ENCODE measurements at places on chromosomes 13 and 19. TPM values are rescaled to one million over a fixed set of nuclear protein-coding genes. Genes with fewer than 3 reads are reported as not detected.

- H3K27me3 ChIP-seq = no peaks in the 10 kb centered on the region
- DNase-seq = no peak
- H3K36me3 ChIP-seq = no peaks in the 10 kb centered on the region
- H3K27ac ChIP-seq = no peak overlapping the region
These were observed 730.8 kb downstream of the EFNB2 start for GRCh38 chr13:105804561-105805190.

Gene CGB2
- total RNA-seq = not detected

Gene NUDT19
- total RNA-seq = 18.3 TPM

Gene PRR22
- 1.2 TPM for total RNA-seq

DNA sequence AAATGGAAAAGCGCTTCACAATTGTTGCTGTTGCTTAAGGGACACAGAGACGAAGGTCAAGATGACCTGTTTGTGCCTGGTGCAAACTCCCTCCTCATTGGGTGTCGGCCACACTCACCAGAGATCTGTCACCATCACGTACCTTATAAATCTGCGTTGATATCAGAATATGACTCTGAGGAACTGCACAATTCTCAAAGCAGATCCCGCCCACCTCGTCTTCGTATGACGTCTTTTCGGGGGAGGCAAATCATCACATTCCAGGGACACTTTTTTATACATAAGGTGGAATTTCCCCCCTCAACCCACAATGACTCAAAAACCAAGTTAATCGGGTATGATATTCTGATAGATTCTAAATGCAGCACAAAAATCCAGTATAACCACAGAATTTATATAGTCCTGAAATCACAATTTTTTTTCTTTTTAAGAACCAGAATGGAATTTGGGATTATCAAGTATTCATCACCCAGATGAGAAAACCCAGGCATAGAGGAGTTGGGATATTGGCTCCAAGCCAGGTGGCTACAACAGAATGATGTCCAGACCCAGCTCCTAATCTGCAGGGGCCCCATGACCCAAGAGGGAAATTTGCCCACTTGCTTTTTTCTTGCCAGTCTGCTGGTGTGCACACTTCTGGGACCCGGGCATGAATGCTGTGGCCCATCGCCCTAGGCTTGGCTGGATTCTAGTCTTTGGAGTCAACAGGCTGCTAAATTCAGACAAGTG lies 50.6 kb upstream of the MTIF3 start:
- no peaks in the 10 kb centered on the region for H3K4me1 ChIP-seq
- DNase-seq = no peak
- H3K4me3 ChIP-seq = no peak overlapping the region
- no peaks in the 10 kb centered on the region for H3K36me3 ChIP-seq
- no peak overlapping the region for H3K27ac ChIP-seq

GRCh38 chr13:76863022-76863421 lies 23.2 kb downstream of the KCTD12 start:
- H3K27ac ChIP-seq = no peak overlapping the region
- H3K27me3 ChIP-seq = no peaks in the 10 kb centered on the region
- no peak for DNase-seq
- peaks cover 13% of the 10 kb centered on the region for H3K4me1 ChIP-seq

Measured in psoas muscle (tissue), 8 donors.